CD4-positive, alpha-beta T cell treated with Interleukin-4 for 1 hour (primary cell): ENCODE measurements at places on chromosomes 7 and 10.

DNA sequence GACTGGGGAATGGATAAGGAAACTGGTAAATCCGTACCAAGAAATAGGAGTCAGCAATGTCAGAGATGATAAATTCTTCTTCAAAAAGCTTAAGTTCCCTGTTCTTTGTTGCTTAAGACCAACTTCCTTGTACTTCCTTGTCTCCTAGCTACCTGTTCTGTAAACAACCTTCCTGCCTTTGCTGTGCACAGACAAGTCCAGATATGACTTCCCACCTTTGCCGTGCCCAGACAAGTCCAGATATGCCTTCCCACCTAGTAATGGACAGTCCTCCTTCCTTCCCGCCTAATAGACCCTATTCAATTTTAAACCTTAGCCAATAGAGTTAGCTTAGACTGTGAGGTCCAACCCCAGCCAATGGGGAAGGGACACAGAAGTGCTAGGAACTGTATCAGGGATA, 2.5 kb upstream of the ZNF33A start:
- no peak for DNase-seq

DNA sequence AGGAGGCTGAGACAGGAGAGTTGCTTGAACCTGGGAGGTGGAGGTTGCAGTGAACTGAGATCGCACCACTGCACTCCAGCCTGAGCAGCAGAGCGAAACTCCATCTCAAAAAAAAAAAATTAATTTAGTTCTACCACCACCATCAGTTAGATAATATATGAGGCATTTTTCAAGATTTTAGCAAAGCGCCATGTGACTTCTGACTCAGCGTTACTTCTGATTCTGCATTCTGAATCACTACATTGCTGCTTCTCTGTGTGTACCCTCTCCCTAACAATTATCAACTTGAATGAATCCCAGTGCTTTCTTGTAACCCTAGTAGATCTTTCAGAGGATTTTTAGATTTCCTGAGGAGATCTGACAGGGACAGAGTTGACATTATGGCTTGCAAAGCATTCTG, 176.8 kb upstream of the SORCS1 start:
- DNase-seq, result no peak

- DNase-seq, result peak; percentile 58
These were observed 82.6 kb downstream of the PIP4K2A start for GRCh38 chr10:22631646-22632278.

GRCh38 chr10:73789659-73790055, 4.3 kb downstream of the ZSWIM8 start:
- no peak for DNase-seq

DNA sequence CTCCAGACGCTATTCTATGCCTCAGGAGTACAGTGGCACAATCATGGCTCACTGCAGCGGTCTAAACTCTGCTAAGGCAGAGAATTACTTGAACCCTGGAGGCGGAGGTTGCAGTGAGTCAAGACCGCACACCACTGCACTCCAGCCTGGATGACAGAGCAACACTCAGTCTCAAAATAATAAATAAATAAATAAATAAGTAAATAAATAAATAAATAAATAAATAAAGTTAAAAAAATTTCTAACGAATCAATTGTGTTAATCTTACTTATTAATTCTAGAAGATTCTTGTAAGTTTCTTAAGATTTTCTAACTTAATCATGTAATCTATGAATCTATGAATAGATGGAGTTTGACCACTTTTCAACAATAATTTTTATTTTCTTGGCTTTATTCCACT, 621.4 kb upstream of the POT1 start:
- no peak for DNase-seq

DNA sequence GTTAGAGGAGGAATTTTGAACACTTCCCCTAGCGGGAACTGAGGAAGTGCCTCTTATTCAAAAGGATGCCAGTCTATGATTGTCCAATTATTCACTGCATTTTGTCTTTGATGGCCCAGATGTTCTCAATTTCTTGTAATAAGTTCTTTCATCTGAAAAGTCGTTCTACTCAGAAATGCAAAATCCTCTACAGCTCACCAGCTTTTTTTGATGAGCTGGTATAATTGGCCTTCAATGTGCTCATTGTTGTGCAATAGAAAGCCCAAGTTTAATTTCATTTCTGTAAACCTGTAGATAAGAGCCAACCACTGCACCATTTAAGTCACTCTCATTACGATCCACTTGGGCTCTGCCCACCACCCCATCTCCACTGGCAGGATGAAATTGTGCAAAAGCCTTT, 978.7 kb upstream of the AUTS2 start:
- no peak for DNase-seq

GRCh38 chr7:1197997-1198625, 34.6 kb upstream of the UNCX start:
- DNase-seq, result no peak

DNA sequence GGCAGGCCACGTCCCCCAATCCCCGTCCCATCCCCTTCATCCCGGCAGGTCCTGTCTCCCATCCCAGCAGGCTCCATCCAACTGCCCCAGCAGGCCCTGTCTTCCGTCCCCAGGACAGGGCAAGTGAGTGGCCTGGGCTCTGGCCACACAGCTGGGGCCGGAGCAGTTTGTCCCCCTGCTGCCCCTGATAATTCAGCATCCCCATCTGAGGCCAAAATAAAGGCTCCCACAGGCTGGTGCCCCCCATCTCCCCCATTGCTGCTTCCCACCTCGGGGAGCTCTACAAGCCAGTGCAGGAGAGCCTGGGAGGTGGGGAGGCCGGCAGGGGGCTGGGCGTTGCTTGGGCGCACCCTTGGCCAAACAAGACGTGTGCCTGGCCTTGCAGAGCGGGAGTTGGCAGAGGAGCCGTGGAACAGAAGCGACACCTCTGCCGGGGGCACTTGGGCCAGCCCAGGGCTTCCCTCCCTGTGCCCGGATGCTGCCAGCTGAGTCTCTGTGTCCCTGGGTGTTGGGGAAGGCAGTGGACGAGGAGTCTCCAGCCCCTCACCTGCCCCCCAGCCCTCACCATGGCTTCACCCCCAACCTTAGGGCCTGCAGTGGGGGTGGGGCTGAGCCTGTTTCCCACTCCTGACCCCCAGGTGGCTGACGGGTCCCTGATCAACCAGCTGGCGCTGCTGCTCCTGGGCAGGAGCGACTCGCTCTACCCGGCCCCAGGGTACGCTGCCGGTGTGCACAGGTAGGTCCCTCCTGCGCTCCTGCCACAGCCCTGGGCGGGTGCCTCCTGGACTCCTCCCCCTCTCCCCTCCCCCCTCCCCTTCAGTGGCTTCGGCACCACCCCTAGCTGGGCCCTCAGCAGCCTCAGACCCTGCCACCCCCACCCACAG, 14.0 kb downstream of the AP5Z1 start:
- no peak for DNase-seq

DNA sequence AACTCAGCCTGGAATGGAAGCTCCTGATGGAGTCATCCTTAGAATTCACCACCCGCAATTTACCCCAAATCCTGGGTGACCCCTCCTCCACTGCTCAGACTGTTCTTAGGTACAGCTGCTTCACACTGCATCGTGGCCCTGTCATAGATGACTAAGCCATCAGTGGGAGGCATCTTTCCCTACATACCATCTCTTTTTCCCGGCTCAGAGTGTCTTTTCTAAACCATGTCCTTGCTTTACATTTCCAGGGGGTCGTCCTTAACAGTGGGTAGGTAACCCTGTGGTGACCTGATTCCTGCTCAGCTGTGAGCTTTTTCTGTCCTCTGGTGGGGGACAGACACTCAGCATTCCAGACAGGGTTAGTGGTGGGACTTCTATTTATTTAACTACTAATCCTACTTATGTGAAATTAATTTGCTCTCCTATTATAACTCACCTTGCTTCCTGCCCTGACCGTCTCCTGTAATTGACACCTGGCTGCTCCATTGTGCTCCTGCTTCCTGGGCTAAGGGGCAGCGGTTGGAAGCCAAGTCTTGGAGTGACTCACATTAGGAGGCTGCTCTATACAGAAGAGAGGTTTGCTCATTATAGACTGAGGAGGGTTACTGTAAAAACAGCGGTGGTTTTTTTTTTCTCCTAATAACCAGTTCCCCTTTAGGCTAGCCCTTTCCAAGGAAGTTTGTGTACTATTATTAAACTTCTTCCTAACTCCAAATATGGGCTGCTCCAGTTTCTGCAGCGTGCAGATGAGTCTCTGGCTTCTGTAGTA, 40.6 kb downstream of the PYROXD2 start:
- no peak for DNase-seq

GRCh38 chr7:495761-496321, 23.8 kb downstream of the PDGFA start:
- no peak for DNase-seq

GRCh38 chr7:1055491-1055955, 11.2 kb downstream of the GPR146 start:
- DNase-seq, result no peak

DNA sequence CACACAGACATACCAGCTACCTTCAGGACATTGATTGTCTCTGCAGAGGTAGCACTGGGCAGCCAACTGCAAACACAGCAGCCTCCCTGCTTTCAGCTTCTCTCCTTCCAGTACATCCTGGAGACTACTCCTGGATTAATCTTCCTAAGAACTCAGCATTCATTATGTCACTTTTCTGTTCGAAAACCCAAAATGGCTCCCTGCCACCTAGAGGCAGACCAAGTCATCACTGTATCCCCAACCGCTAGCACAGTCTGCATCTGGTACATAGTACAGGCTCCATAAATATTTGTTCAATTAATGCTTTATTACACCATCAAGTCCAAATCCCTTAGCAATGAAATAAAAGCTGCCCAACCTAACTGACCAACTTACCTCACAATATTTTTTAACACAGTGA, 5.0 kb upstream of the SEC31B start:
- no peak for DNase-seq
